ENCODE measurements at places on chromosomes 2 and 18.

GRCh38 chr2:39603436-39603835 is 62.3 kb upstream of the TMEM178A start:
- no peak for DNase-seq

DNA sequence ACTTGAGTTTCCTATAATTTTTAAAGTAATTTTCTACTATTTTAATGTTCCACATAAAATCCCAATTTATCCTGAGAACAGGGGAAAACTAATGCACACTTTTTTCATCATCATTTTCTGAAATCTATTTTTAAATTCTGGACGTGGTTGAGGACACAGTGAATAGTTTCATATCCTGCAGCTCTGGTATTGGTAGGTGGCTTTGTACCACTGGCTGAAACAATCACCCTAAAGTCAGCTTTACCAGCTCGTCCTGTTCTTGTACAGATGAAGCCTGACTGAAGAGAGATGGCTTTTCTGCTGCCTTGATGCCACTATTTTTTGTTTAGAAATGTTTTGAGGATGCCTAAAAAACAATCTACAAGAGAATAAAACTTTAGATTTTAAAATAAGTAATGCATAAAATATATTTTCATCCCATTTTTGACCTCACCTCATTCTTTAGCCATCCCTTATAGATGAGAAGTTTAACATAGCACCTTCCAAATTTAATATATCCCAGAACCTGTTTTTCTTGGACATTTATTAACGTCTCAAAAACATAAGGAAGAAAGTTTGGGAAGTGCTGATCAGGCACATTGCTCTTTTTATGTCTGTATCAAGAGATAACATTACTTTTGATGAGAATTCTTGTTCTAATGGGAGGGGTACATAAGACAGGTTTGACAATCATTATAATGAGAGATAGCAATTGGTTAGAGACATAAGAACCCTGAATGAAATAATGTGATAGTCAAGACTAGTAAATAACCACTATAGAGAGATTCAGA is 80.9 kb downstream of the GALNT1 start:
- no peak for DNase-seq

- DNase-seq = no peak
These were observed 23.7 kb downstream of the PSD4 start for GRCh38 chr2:113197347-113198047.

- no peak for DNase-seq
These were observed 42.0 kb upstream of the OTOS start for GRCh38 chr2:240182476-240182875.

DNA sequence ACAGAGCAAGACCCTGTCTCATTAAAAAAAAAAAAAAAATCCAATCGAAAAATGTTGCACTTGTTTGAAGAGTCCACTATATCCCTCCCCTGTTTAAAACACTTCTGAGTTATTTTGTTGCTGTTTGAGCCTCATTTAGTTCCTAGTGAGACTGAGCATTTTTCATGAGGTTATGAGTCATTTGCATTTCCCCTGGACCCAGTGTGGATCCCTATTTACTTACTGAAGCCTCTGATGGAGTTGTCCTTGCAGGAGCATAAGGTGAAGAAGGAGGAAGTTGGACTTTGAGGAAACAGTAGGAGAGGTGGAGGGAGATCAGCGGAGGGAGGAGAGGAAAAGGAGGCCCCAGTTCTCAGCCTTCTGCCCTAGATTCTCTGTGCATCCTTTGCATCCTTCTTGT is 5.1 kb downstream of the CXCR1 start:
- no peak for DNase-seq

GRCh38 chr18:37483221-37483971 is 82.2 kb downstream of the CELF4 start:
- no peak for DNase-seq

- DNase-seq = no peak
These were observed 95.5 kb upstream of the CREB1 start for GRCh38 chr2:207434306-207434705.

- no peak for DNase-seq
These were observed 113.9 kb downstream of the ANKRD44 start for GRCh38 chr2:197196541-197197180.

GRCh38 chr18:80143881-80144280 is 34.8 kb downstream of the ADNP2 start:
- DNase-seq = no peak

DNA sequence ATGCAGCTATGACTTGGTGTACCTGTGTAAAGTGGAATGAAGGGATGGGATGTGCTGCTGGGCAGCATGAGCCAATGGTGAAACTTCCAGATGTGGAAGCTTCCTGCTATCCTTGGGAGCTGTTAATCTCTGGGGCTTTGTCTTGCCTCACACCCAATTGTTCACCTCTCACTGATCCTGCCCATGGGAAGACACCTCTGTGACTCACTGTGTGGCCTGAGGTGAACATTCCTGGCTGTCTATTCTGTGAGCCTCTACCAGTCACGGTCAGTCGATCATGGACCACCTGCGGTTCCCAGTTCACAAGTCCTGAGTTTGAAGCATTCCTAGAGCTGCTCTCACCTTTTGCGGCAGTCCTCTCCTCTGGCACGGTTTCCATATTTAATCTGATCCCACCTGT is 12.1 kb downstream of the NEURL3 start:
- DNase-seq = no peak

DNA sequence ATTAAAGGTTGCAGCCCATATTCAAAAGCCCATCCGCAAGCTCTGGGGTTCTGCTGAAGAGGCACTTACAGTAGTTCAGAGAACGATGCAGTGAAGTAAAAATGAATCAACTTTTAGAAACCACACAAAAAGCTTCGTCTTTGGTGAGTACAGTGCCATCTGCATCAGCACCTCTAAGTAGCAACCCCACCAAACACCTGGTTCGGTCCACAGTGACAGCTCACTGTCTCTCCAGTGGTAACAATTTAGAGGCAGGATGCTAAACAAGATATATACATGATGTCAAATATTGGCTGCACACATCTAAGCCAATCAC is 275.4 kb upstream of the TCF4 start:
- no peak for DNase-seq

- DNase-seq = no peak
These were observed 13.9 kb downstream of the RNF144A start for GRCh38 chr2:6930923-6931647.

- no peak for DNase-seq
These were observed 7.5 kb downstream of the LPIN2 start for GRCh38 chr18:3005462-3005861.

DNA sequence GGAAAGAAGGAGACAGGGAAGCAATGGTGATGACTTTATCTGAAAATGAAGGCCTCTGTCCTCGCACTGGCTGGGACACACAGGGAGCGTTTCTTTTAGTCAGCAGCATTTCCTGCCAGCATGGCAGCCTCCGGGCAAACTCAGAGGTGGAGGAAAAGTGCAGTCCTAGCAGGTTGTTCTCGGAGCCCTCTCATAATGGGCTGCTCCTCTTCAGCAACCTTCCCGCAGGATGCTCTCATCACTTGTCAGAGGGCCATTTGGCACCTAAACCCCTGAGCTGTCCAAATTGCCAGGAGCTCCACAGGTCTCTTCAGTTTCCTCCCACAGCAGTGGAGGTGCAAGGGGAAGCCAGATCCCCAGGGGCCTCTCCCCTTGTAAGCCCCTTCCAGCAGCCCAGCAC is 6.2 kb downstream of the STK39 start:
- no peak for DNase-seq

DNA sequence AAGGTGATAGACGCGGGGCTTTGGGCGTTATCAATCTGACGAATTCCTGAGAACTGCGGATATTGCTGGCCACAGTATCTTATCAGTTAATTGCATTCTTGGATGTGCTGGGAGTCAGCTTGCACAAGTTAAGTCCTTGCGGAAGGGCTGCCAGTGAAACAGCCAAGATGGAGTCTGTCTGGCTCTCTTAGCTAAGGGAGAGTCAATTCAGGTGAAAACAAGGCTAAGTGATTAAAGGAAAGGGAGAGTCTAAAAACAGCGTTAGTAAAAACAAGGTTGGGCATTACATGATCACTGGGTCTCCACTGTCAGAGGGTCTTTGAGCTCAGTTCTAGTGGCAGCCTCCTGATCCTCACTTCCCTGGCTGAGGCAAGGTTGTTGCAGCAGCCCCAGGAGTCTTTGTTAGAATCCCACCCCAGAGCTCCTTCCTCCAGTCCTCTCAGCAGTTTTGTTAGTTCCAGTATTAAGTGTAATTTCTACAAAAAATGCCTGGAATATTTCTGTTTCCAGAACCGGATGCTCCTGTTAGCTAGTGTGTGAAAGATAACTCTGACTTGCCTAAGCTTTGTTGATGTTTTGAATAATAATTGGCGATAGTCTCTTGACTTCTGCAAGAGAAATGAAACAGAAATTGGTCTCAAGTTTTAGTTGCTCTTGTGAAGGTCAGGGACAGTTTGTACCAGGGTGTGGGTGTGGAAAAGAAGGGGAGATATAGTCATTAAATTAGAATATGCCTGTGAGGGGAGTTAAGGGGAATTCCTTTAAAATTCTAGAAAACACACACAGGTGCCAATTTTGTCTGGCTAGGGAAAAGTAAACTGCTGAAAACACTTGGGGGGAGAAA is 10.6 kb downstream of the CFLAR start:
- DNase-seq = no peak

- DNase-seq = no peak
These were observed 686 bp upstream of the RGPD8 start for GRCh38 chr2:112433932-112434730.

- DNase-seq = no peak
These were observed 219.2 kb downstream of the ZNF516 start for GRCh38 chr18:76275727-76276313.

DNA sequence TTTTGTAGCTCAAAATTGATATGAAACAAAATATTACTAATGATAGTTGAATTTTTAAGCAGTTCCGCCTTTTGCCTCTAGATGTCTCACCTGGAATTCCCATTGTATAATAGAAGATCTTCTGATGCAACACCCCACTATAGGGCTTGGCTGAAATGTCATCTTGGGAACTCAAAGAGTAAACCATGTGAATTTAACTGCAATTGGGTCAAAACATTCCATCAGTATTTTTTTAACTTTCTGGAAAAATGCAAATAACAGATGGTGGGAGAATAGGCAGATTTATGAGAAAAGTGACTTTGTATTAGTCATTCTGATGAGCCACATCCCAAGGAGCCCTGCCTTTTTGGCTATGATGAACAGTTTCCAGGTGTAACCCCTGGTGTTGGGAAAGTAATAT is 489.9 kb downstream of the NYAP2 start:
- DNase-seq = peak; percentile 10

- DNase-seq = no peak
These were observed 3.0 kb upstream of the ASPRV1 start for GRCh38 chr2:69964353-69964841.

- no peak for DNase-seq
These were observed 37.8 kb downstream of the GPR155 start for GRCh38 chr2:174449033-174449432.

DNA sequence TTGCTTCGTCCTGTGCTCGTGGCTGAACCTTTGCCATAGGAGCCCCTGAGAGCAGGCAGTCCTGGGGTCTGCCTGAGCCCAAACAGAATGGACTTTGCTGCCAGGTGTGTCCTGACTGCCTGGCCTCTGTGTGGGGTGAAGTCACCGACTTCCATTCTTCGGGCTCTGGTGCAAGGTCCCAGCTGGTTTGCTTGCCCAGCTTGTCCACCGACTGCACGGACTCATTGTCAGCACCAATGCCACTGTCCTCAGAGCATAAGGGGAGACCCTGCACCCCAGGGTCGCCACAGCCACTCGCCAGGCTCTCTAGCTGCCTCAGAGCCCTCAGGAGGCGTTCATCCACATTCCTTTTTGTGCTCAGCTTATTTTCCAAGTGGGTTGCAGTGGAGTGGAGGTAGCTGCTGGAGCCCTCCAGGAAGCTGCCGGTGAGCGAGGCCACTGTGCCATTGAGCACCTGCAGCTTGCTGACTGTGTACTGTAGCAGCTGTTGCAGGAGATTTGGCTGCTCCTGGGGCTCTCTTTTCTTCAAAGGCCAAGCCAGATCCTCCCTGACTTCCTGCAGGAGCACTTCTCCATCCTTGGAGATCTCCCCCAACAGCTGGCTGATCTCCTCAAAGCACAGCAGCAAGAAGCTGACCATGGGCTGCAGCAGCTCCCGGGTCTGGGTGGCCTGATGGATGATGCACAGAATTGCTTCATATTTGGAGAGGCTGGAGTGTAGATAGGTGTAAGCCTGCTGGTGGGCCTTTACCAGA is 1.2 kb downstream of the PCARE start:
- no peak for DNase-seq

- DNase-seq = no peak
These were observed 233.9 kb upstream of the CNTNAP5 start for GRCh38 chr2:123791207-123791606.

- no peak for DNase-seq
These were observed 109.7 kb upstream of the PKDCC start for GRCh38 chr2:41937921-41938708.

GRCh38 chr2:225493420-225494099 is 94.0 kb downstream of the NYAP2 start:
- no peak for DNase-seq

GRCh38 chr18:48714873-48715272 is 176.0 kb downstream of the CTIF start:
- no peak for DNase-seq

- DNase-seq = no peak
These were observed 138.6 kb downstream of the DNER start for GRCh38 chr2:229575569-229576315.

DNA sequence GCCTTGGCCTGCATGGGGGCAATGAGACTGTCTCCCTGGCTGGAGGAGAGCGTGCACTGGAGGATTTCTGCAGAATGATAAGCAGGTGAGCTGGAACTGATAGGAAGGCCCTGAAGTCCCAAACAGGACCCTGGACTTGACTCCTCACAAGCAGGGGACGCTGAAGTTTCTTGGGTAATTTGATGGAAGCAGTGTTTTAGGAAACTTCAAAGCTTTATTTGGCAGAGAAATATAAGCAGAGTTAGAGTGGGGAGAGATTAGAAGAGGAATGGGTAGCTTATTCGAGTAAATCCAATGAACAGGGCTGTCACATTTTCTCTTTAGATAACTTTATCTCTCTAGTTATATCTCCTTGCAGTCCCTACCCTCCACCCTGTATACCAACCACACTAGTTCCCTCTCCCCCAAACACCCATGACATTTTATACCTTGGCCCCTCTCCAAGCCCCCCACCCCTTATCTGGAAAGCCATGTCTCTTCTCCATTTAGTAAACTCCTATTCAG is 73.6 kb upstream of the IGFBP5 start:
- no peak for DNase-seq

GRCh38 chr2:201414099-201415023 is 36.9 kb downstream of the TRAK2 start:
- DNase-seq = no peak

GRCh38 chr2:17061028-17061427 is 395.4 kb upstream of the CYRIA start:
- no peak for DNase-seq
